ENCODE measurements at places on chromosomes 16 and 17.
A peak's percentile ranks its signal among the peaks of the same experiment; 100 is the strongest.

DNA sequence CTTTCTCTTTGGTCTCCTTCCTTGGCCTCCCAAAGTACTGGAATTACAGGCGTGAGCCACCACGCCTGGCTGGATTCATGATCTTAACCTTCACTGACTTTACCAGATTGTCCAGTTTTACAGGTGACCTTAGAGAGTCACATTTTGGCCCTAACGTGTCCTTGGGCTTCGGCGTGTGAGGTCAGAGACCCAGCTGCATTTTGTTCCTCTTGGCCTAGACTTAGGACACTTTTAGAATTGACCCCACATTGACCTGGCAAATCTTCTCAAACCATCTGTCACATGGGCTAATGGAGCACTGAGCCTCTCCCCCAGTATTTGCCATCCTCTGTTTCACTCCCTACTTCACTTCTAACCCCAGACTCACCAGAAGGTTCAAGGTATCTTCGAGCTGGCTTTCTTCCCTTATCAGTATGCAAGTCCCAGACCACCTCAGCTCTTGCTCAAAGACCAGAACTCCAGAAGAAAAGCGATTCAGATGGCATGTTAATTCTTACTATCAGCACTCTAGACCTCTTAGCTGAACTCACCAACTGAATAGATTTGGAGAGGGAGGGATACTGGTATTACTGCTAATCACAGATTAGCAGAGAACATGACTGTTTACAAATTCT is 1.7 kb upstream of the CYTH1 start:
- H3K27ac ChIP-seq = peak overlapping the region; percentile 60
- no peaks in the 10 kb centered on the region for H3K27me3 ChIP-seq
- no peak overlapping the region for H3K4me3 ChIP-seq
- DNase-seq = no peak

DNA sequence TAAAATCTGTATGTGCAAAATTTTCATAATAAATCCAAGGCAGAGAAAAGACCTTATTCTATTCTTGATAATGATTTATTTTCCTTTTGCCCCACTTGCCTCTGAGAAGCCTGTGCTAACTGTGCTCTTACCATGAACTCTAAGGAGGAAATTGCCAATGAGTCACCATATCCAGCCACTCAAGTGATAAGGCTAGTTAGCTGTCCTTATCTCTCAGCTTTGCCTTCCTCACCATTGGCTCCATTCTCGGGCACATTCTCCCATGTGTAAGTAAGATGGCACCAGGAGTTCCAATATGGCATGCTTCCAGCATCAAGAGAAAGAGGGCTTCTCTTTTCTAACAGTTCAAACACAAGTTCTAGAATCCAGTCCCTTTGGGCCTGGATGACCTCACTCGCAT is 142.4 kb downstream of the TOX3 start:
- no peaks in the 10 kb centered on the region for H3K27me3 ChIP-seq
- no peak overlapping the region for H3K27ac ChIP-seq
- no peak overlapping the region for H3K4me3 ChIP-seq
- DNase-seq = no peak
- no peaks in the 10 kb centered on the region for H3K4me1 ChIP-seq
- no peaks in the 10 kb centered on the region for H3K36me3 ChIP-seq

DNA sequence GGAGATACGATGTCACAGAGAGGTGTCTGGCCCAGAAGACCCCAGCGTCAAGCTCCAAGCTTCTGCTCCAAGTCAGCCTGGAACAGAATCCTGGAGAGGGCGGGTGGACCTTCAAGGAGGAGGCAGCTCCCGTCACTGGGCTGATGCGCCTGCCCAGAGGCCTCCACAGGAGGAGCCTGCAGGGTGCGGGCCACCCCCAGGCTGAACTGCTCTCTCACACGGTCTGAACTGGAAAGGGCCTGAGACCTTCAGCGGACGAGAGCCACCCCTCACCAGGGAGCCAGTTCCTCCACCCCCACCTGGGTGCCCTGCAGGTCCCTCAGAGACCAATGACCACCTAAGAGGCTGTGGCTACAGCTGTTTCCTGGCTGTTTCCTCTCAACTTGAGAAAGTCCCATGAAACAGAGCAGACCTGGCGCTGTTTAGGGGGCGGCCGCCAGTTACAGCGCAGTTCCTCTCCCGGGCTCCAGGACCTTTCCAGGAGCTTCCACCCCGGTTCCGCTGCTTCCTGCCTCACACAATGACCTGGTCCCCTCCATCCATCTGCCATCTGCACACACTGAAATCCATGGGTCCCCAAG is 36.0 kb upstream of the KLHDC4 start:
- no peak for DNase-seq
- H3K4me3 ChIP-seq = no peak overlapping the region
- H3K4me1 ChIP-seq = peaks cover 10% of the 10 kb centered on the region
- H3K27me3 ChIP-seq = no peaks in the 10 kb centered on the region
- no peak overlapping the region for H3K27ac ChIP-seq

- H3K36me3 ChIP-seq = no peaks in the 10 kb centered on the region
- no peak overlapping the region for H3K27ac ChIP-seq
- H3K4me3 ChIP-seq = no peak overlapping the region
- DNase-seq = peak; percentile 60
- peaks cover 88% of the 10 kb centered on the region for H3K27me3 ChIP-seq
Observed at GRCh38 chr17:50630524-50631194, 4.0 kb upstream of the ABCC3 start.
